Stimulated activated CD4-positive, alpha-beta T cell treated with anti-CD3 and anti-CD28 coated beads, Interleukin-2, amount 100 ng/mL, for 4 hours (primary cell): ENCODE measurements at places on chromosomes 13 and 19.
A peak's percentile ranks its signal among the peaks of the same experiment; 100 is the strongest.

DNA sequence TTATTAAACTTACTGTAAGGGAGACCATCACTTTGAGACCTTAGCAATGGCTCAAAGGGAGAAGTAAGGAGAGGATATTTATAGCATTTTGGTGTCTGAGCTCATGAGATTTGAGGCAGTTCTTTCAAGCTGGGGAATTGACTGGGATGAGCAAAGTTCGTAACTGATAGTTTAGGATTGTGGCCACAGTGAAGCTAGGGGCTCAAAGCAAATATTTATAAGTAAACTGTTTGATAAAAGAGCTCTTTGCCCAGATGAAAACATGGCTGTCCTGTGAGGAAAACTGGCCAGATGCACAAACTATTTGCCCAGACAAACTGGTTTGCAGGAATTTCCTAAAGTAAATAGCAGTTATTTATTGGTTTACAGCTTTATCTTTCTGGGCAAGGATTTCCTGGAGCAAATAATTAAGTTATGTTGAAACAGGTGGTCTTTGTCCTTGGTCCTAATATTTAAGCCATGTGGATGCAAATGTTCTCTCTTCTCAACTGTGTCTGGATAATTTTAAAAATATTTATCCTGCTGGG lies 59.7 kb upstream of the TMTC4 start:
- DNase-seq = no peak

- DNase-seq = no peak
Measured at GRCh38 chr19:10920288-10920655, 8.2 kb downstream of the YIPF2 start.

DNA sequence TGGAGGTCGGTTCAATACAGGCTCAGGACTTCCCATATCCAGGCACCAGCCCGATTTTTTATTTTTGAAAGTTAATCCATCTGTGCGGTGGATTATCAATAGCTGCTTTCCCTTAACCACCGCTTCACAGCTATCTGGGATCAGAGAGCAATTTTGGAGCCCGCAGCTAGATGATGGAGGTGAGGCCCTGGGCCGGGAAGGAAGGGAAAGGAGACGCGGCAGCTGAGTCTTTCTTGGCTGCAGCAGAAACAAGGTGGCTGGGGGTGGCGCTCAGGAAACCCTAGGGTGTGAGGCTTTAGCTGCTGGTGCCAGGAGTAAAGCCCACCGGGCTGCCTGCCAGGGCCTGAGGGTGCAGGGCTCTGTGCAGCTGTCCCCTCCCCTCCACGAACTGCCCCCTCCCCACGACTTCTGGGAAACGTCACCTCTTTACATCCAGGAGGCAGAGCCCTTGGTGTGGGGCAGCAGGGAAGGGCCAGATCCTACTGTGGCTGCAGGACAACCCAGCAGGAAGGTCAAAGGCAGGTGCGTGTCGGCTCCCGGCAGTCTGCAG lies 307.0 kb downstream of the ZNF536 start:
- DNase-seq = no peak

DNA sequence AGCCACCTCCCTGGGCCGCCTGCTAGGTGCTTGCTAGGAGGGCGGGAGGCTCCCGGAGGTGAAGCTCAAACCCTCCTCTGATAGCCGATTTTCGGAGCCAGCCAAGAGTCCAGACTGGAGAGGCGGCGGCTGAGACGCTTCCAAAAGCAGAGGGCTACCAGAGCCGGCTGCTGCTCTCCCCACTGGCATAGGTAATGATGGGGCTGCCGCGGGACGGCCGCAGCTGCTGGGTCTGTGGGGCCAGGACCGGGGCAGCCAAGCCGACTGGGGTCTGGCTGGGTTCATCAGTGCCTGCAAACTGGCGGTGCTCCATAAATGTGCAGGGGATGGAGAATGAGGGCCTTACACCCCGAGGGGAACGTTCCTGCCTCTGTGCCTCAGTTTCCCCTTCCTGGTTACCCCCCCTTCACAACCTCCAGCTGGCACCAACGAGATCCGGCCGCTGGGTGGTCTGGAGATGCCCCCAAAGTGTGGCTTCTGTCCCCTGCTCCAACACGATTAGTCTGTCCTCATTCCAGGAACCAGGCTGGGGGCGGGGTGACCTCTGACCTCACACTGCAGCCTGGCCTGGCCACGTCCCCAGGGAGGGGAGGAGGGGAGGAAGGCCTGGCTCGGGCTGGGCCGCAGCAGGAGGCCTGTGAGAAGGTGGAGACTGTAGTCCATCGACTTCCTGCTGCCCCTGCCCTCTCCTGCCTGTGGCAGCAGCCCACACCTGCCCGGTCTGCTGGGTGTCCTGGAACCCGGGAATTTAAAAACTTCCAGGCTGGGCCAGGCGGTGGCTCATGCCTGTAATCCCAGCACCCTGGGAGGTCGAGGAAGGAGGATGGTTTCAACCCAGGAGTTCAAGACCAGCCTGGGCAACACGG lies 3.8 kb upstream of the WDR18 start:
- no peak for DNase-seq

DNA sequence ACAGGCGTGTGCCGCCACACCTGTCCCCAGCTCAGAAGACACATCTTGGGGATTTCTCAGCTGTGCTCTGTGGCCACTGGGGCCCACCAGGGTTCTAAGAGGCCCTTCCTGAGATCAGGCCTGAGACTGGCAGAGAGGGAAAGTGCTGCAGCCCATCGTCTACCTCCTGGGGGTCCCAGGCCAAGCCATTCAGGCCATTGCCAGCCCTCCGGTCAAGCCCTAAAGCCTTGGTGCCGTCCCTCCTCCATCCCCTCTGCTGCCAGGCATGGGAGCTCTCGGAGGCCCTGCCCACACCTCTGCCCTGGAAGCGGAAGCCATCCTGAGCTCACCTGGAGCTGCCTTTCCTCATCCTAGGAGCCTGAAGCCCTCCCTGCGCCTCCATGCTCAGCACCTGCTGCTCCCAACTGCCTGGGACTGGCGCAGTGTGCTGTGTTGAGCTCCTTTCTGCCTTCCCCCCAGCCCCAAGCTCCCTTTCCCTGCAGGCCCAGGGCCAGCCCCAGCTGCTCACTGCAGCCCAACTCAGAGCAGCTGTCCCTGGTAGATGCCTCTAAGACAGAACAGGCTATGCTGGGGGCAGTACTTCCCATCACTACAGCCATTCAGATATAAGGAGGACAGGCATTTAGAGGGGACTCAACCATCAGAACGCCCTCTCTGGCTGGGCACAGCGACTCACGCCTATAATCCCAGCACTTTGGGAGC lies 2.9 kb downstream of the SLC7A9 start:
- no peak for DNase-seq

DNA sequence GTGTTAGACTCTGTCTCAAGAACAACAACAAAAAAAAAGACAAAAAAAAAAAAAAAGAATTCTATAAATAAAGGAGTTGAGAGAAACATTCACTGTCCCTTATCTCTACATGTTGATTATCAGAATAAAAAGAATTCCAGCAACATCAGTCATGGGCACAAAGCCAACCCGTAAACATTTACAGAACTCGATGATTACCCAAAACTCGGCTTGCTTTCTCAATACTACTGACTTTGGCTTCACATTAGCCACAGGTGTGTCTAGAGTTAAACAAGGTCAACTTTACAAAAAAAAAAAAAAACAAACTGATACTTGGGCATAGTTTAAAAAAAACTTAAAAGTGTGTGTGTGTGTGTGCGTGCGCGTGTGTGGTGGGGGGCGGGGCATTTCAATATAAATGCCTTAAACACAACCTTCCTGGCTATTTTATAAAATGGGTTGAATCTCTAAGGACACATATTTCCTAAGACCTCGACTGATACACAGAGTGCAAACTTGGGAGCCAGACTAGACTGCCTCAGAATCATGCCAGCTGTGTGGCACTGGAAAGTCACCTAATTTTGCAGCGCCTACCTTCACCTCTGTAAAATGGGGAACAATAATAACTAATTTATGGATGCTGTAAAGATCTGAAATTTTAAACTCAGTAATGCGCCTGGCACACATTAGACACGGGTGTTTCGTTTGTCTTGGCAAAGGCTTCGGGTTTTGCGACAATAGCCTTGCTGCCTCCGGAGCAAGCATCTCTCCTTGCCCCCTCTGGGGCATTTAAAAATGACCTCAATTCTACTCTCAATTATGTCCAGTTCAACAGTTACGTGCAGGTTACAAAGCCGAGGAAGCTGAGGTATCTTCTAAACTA lies 922 bp downstream of the EBPL start:
- no peak for DNase-seq

GRCh38 chr13:65453982-65454381 lies 1776.2 kb downstream of the PCDH9 start:
- DNase-seq = no peak

GRCh38 chr13:94978516-94978915 lies 266.2 kb upstream of the SOX21 start:
- DNase-seq = no peak

DNA sequence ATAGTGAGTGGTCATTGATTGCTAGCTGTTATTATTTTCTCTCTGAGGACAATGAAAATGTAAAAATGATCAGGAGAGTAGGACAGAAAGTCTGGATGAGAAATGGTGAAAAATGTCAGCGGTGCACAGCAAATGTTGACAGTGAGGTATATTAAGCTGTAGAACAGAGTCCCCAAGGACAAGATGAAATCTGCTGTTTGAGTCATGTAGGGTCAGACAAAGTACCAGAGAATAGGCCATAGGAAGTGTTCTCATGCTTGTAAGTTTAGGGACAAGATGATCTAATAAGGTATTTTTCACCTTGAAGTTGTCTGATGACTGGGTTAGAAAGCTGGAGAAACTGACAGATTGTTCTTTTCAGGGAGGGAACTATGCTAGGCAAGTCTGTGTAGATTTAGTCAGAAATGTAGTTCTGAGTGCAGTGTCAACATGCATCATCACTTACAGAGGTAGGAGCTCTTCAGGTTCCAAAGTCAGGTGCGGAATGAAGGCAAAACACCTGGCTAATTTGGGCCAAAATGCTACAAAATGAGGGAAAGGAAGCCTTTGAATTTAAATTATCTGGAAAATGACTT lies 369.3 kb downstream of the DLEU7 start:
- no peak for DNase-seq

DNA sequence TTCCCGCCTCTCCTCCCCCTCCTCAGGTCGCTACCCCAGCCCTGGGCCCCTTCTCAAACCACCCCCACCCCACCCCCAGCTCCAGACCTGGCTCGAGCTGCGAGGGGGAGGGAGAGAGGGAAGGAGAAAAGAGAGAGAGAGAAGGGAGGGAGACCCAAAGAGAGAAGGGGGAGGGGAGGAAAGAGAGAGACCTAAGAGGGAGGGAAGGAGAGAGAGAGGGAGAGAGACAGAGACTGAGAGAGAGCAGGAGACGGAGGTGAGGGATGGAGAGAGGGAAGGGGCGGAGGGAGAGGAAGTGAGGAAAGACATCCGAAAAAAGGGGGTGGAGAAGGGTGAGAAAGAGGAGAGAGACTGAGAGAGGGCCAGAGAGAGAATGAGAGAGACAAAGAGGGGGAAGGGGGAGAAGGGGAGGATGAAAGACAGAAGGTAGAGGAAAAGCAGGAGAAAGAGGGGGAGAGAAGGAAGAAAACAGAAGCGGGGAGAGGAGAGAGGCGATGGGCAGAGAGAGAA lies 2.0 kb upstream of the SPACA6 start:
- no peak for DNase-seq

DNA sequence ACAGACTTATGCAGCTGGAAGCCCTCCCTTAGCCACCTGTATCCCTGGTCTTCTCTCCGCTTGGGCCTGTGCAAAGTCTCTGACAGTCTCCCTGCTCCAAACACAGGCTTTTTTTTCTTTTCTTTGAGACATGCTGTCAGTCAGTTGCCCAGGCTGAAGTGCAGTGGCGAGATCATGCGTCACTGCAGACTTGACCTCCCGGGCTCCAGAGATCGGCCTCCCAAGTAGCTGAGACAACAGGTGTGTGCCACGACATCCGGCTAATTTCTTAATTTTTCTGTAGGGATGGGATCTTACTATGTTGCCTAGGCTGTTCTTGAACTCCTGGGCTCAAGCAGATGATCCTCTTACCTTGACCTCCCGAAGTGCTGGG lies 1.6 kb downstream of the MZF1 start:
- DNase-seq = no peak

DNA sequence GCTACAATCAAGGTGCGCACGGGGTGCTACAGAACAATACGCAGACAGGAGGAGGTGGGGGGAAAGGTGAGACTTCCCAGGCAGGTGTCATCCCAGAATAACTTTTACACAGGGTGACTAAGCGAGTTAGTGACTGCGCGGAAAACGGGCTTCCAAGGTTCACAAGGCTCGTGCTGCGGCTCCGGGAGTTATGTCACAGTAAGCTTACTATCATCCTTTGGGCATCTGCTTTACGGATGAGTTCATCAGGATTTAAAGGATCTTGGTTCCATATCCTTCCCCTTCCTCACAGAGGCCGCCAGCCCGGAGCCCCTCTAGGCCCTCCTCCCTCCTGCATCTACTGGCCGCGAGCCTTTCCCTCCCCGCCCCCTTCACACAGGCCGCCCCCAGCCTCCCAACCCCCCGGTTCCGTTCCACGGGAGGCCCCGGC lies 474 bp upstream of the IFT88 start:
- peak; percentile 31 for DNase-seq

DNA sequence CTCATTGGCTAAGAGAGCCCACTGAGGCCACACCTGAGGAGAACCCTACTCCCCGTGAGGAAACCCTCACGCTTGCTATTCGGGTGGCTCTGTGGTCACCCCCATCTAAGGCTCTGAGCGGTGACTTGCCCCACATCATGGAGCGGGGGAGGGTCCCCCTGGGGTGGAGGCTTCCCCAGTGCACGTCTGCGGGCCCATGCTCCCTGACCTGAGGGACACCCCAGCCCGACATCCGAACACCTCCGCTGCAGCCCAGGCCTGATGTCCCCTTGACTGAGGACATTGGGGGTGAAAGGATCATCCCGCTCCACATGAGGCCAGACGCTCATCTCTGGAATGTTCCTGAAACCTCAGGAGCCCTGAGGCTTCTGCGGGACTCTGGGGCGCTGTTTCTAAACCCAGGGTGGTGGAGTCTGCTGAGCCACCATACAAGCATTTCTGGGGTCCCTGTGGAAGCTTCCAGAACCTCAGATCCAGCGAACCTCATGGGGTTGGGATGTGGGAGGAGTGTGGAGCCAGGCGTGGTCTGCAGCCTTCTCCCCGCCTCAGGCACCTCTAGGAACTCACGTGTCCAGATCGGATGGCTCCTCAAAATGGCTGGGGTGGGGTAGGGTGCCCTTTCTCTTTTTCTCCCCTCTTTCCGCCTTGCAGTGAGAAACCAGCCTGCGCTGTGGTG lies 19.9 kb downstream of the TMED1 start:
- no peak for DNase-seq

GRCh38 chr19:35318679-35319448 lies 10.1 kb upstream of the CD22 start:
- no peak for DNase-seq

GRCh38 chr19:51098365-51099046 lies 9.7 kb downstream of the CTU1 start:
- DNase-seq = peak; percentile 13

GRCh38 chr13:46041419-46041839 lies 11.1 kb downstream of the ZC3H13 start:
- DNase-seq = no peak

- no peak for DNase-seq
Measured at GRCh38 chr13:40963927-40964326, 55.2 kb downstream of the ELF1 start.

GRCh38 chr19:13993590-13994300 lies 12.4 kb downstream of the RFX1 start:
- DNase-seq = no peak

DNA sequence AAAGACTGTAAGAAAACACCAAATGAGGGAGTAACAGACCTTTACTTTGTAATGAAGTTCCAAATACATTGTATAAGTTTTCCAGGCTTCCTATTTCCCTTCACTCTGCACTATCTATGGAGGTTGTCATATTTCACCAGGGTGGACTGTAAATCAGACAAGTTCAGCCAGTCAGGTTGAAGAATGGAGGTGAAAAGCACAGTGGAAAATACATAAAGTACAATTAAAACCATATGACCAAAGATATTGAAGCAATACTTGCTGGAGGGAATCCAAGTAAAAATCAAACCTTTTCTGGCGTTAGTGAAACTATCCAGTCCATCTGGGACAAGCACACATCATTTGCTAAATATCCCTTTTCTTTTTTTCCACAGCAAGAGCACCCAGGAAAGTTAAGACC lies 3.2 kb downstream of the LHFPL6 start:
- no peak for DNase-seq
